ENCODE measurements at places on chromosomes 12 and 14.
A peak's percentile ranks its signal among the peaks of the same experiment; 100 is the strongest.

- peak; percentile 14 for DNase-seq
These were observed 235.5 kb downstream of the AKAP6 start for GRCh38 chr14:32564596-32564995.

DNA sequence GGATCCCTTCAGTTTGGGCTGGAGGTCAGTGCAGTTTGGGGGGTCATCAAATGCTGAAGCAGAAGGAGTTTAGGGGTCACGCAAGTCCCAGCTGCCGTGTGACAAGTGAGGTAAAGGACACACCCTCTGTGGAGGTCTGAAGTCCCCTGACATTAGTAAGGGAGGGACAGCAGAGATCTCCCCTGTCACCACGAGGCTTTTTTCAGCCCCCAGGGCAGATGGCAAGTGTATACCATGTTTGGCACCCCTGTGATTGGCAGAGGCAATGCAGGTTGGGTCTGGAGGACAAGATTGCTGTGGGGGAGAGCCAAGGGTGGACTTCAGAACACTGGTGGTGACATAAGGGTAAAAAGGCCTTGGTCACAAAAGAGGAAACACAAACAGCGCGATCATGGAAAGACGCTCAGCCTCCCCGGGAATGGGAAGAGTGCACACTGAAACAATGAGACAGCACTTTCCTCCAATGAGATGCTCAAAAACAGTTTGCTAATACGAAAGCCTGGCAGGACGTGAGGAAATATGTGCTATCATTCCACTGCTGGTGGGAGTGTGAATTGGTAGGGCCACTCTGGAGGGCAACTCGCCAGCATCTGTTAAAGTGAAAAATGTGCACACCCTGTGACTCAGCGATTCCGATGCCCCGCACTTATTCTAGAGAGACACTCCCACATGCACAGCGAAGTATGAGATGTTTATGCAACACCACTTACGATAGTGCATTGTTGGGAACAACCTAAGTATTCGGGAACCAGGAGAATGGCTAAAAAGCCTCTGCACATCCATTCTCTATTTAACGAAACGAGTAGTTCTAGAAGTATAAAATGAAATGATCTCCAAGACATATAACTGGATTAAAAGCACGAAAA, 14.4 kb upstream of the CD27 start:
- peak; percentile 92 for DNase-seq

- DNase-seq: no peak
These were observed 209.4 kb upstream of the BCL2L14 start for GRCh38 chr12:11861155-11861863.

- peak; percentile 11 for DNase-seq
These were observed 31.4 kb upstream of the C14orf180 start for GRCh38 chr14:104547998-104548700.

DNA sequence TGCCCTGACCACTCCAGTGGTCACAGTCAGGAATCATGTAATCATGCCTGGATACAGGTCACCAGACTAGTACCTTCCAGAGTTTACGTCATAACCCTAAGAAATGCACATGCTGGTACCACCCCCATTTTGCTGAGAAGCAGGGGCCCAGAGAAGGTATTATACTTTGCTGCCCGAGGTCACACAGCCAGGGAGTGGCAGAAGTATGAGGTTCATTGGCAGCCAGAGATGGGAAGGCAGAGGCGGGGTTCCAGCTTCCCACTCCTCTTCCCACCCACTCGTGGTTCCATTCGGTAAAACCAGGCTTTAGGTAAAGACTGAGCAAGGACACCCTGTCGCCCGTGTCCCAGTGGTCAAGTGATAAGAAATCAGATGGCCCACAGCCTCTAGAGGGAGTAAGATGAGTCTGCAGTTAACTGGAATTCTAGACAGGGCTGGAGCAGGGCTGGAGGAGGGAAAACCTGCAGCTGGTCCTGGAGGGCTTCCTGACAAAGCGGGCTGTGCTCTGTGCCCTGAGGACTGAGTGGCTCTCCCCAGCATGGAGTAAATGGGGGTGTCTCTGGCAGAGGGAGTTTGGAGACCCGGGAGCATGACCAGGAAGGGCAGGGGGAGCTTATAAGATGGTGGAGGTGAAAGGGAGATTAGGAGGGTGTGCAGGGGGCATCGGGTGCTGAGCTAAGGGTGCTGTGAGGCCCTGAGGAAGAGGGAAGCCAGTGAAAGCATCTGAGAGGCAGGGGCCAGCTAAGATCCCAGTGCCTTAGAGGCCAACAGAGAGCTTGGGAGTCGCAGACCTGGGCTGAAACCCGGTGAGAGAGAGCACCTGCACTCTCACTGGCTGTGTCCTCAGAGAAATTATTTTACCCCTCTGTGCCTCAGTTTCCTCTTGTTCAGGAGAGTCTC, 5.7 kb downstream of the FAM222A start:
- no peak for DNase-seq

DNA sequence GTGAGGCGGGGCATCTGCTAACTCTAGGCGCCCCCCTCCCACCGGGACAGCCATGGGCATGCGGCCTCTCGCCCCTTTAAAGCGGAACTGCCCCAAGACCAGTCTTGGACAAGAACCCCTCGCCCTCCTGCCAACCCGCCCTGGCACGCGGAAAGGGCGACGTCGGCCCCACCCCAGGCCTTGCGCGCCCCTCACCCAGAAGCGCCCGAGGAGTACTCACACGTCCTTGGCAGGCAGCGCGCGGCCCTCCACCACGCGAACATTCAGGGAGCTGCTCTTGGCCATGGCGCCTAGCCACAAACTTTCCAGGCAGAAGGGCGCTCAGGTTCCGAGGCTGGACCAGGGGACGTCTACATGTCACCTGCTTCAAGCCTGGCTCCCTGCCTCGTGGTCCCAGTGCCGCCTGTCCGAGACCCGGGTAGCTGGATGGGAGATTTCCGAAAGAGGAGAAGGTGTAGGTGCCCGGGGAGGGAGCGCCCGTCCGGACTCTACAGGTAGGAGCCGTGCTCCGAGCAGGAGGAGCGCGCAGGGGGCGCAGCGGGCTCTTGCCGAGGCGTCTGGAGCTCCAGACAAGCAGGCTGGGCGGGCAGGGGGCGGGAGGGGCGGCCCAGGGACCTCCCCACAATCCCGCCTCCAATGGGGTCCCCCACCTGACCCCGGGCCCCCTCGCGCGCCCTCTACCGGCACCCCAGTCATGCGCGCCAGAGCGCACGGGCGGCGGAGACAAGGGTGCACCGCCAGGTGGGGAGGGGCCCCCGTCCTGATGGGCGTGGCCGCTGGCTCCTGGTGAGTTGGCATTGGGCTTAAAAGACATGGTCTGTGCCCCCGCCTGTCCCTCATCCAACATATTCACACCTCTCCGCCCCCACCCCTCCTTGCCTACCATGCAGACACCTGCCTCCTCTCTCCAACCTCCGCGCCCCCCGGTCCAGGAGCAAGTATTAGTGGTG, at the start of gene RASAL1:
TSS of gene RASAL1 (minus strand) at position 584 of the 950 bp plus-strand sequence. CDS start at position 285, 299 bp downstream.
- DNase-seq: no peak

GRCh38 chr12:89980236-89980635, 271.6 kb upstream of the ATP2B1 start:
- DNase-seq: peak; percentile 60

- DNase-seq: no peak
These were observed 62.1 kb upstream of the G2E3 start for GRCh38 chr14:30496852-30497251.

DNA sequence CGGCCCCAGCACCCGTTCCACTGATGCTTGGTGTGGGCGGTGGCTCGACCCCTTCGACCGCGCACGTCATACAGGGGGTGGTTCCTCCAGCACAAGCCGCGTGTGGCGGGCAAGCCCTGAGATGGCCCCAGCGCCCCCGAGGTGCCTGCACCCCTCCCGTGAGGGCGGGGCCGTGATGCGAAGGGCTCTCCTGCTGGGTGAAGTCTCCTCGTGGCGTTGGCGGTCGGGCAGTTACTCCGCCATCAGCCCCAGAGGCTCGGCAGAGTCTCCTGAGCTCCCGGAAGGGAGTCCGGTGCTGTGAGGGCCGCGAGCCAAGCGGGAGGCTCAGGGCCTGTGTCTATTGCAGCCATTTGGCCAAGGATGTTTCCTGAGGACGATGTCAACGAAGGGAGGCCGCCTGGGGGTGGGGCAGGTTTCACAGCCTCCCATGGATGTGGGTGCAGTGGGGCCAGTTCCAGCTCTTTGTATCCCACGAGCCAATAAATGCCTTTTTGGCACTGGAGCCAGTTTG, 78.1 kb upstream of the GALNT9 start:
- no peak for DNase-seq

GRCh38 chr14:47843236-47843635, 167.8 kb upstream of the MDGA2 start:
- DNase-seq: no peak

- DNase-seq: no peak
These were observed 705 bp upstream of the CHGA start for GRCh38 chr14:92922155-92922735.
